ENCODE measurements at places on chromosomes 11 and 22.

DNA sequence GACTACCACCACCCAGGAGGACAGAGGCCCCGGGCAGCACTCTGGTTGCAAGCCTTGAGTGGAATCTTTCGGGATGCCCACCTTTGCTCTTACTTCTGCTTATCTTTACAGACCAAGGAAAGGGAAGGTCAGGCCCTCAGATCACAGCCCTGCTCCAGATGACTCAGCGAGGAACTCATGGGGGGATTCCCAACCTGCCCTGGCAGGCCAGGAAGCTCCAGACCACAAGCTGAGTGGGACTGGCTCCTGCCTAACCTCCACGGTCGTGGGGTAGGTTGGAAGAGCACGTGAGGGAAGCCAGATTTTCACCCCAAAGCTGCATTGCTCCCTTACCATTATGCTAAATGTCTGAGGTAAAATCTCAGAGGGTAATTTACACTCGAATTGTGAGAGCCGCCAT, 11.8 kb downstream of the TBC1D10A start:
- peak; percentile 32 for DNase-seq

DNA sequence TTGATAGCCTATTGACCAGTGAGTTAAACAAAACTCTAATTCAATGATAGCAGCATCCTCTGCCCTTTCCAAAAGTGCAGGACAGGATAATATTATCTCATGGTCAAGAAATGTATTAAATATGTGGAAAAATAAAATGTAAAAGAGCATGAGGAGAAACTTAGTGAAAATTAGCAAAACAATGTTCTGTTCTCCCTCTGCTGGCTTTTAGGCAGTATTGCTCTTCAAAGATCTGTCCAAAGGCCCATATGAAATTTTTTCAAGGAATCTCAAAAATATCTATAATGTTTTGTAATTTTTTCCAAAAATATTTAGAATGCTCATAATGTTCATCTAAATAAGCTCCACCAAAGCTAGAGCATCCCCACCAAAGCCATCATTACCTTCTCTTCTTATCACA, 8.3 kb upstream of the ARL14EP start:
- peak; percentile 26 for DNase-seq

- no peak for DNase-seq
Observed at GRCh38 chr22:36493690-36494110, 12.3 kb upstream of the TXN2 start.

GRCh38 chr11:9956483-9956882, 292.6 kb downstream of the SWAP70 start:
- no peak for DNase-seq

- peak; percentile 86 for DNase-seq
Observed at GRCh38 chr11:114285599-114285998, 10.6 kb upstream of the NNMT start.

DNA sequence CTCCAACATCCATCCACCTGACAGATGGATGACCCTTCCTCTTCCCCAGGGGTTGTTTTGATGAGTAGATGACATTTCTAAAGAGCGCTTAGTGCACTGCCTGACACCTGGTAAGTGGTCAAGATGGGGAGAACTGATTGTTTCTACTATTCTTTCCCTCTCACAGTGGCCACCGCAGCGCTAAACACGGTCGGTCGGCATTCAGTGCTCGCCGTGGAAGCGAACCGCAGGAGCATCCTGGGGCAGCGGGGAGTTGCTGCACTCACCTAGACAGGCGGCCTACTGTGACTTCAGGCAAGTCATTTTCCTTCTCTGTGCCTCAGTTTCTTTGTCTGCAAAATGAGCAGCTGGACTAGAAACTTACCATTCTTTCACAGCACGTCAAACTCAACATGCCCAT, 5.0 kb upstream of the BEST1 start:
- no peak for DNase-seq

GRCh38 chr22:29427176-29427760, 11.1 kb upstream of the RFPL1 start:
- peak; percentile 7 for DNase-seq

- peak; percentile 50 for DNase-seq
Observed at GRCh38 chr22:26981541-26981940, 324.2 kb downstream of the MIAT start.

GRCh38 chr11:128533472-128533871, 53.9 kb downstream of the ETS1 start:
- DNase-seq: no peak

DNA sequence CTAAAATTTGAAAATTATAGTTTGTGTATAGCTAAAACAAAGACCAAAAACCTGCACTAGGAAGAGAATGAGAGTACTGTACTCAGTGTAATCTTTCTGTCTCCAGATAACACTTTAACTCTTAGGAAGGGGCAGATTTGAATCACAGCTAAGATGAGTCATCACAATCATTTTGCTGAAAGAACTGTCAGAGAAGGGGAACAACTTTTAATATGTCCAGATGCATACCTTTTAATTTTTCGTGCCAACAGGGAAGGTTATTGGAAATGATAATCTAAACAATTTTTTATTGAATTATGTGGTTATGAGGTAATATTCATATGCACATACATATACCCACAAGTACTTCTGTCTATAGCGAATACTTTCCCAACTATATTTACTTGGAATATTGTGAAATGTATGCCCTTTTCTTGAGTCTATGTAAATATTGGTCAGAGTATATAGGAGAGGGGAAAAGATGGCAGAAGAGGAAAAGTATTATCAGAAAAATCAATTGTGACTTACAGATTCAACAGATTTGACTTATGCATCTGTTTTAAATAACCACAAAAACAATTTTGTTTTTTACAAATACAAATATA, 51.1 kb upstream of the MUC15 start:
- DNase-seq: peak; percentile 57

- peak; percentile 42 for DNase-seq
Observed at GRCh38 chr22:49767355-49768062, 60.2 kb downstream of the BRD1 start.

GRCh38 chr11:12110714-12111548, 541 bp downstream of the MICAL2 start:
- no peak for DNase-seq

DNA sequence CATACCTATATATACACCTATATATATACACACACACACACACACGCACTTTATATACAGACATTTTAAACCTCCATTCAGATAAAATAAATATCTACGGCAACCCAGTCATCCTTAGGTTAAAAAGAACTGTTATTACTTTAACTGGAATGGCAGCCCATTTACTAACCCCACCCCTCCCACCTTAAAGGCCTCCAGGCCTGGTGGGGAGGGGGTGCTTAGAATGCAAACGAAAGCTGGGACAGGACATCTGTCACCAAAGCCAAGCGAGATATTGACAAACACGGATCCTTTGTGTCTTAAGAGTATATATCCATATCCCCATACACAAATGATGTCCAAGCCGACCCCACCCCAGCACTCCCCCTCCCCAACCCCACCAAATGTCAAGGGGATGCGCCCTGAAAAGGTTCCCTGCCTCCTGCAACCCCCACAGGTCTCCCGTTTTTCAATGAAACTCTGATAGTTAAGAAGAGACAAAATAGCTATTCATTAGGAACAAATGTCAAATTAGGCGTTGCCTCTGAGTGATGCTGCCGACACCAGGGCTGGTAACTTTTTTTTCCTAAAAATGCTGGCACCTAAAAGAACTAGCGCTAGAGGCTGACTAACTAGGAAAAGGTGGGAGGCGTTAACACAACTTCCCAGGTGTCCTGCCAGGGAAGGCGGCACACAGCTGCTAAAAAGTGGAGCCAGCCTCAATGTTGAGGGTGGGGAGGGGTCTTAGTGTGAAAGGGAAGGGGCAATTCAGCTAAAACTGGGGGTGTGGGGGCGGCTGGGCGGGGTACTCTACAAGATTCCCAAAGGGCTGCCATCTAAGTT, 5.6 kb downstream of the MN1 start:
- DNase-seq: no peak

DNA sequence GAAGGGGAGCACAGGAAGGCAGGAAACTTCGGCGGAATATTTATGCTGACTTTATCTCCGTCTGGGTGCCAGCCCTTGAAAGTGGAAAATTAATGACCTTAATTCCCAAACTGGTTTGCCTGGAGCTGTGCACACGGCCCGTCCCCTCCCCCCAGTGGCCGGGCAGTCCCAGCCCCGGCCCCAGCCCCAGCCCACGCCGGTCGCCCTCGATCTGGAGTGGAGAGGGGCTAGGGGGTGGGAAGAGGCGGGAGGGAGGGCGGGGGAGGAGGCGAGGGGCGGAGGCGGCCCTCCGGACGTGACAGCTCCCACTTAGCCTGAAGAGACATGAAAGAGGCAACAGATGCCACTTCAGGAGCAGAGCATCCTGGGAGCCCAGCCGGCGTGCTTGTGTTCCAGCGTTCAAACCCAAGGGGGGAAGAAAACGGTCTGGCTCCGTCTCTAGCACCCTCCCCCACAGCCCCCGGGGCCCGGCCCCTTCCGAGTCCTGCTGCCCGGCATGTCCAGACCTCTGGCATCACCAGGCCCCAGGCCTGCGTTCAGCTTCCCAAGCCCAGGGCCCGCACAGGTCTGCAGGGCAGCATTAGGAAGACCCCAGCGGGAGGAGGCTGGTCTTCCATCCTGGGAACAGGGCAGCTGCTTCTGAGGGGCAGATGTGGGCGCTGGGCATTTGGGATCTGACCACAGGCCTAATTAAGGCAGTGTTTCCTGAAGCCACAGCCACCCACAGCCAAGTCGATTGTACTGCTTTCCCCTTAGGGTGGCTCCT, 20.0 kb upstream of the LMO1 start:
- no peak for DNase-seq

DNA sequence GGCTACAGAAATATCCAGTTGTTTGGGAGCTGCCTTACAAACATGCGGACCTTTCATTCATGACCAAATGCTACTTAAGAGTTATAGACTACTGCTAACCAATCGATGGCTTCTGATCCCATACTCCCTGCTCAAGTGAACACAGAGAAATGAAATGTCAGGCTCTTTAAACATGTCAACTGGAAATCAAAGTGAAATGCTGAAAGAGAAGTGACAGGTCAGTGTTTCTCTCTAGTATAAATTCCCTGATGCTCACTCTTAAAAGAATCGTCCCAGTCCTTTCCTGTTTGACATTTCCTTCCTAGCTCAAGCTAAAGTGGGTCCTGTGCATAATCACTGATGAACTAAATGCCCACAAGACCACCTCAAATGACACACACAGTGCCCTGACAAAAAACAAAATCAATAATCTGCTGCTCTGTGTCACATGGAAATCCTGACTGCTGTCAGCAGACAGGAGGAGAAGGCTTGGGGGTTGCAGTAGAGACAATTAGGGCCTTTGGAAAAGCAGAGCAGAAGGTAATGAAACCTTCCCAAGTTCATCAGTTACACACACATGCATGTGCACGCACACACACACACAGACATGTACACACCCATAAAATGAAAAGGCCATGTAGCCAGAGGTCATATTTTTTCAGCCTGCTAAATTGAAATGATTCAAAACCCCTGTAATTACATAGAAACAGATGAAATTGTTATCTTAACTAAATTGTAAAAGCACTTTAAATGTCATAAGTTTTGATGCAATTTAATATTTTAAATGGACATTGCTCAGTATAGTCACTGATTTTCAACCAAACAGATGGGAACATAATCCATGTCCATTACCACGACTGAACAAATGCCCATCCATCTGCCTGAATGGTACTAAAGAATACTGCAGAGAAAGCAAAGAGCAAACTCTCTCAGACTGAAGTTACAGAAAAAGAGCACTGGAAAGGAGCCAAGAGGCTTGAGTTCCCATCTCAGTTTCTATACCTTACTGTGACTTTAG, 330.7 kb downstream of the TTC28 start:
- no peak for DNase-seq

DNA sequence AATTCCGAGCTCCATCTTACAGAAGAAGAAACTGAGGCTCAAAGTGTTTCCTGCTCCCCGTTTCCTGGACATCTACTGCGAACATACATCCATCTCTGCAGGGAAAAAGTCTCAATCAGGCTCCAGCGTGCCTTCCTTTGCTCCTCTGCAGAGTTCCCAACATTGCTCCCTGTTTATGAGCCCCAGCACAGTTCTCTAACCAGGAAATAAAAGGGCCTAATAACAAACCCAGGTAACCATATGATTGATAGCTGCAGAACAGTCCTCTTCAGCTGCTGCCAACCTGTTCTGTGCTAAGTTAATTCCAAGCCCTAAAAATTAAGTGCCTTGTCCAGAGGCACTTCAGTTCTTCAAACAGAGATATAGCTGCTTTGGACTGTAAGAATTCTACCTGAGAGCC, 104.9 kb upstream of the ASPHD2 start:
- no peak for DNase-seq

GRCh38 chr11:20226933-20227332, 66.7 kb upstream of the DBX1 start:
- no peak for DNase-seq

DNA sequence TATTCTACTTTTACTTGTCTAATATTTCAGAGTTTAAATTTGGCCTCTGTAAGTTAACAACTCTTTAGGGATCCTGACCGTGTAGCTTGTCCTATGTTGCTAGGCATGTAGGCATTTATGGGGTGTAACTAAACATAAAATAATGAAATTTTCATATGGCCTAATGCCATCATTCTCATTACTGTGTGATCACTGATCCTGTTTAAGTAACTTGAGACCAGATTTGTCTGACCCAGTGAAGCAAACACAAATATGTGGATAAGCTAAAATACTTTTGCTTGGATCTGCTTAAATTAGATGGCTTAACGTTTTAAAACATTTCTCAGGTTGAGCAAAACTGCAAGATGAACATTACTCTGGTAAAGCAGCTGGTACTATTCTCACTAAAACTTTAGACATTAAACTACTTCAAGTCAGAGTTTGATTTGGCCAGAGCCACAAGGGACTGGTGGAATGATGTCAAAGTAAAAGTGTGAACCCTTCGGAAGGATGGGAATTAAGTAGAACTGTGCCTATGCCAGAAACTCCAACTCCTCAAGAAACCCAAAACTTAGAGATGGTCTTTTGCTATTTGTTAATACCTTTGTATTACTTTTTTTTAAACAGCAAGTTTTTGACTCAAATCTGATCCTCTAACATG, 12.5 kb downstream of the QSER1 start:
- no peak for DNase-seq

GRCh38 chr11:122874991-122875390, 7.6 kb upstream of the JHY start:
- DNase-seq: no peak

GRCh38 chr11:128688896-128689546, 4.9 kb upstream of the FLI1 start:
- DNase-seq: no peak

DNA sequence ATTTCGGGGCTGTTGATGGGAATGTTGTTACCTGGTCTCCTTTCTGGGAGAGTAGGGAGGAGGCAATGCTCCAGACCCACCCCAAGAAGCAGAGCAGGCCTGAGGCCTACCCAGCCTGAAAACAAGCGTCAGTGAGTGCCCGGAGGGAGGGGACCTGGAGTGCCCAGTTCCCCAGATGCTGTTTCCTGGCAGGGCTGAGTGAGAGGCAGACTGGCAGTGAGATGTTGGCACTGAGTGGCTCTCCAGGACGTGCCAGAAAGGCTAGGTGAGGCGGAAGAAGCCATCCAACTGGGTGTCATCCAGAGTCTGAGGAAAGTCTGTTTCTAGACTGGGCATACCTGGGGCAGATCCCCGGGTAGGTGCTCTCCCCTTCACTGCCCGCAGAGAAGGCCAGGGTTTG, 1.3 kb downstream of the POU2F3 start:
- no peak for DNase-seq
